ENCODE measurements at places on chromosomes 12 and 14.

DNA sequence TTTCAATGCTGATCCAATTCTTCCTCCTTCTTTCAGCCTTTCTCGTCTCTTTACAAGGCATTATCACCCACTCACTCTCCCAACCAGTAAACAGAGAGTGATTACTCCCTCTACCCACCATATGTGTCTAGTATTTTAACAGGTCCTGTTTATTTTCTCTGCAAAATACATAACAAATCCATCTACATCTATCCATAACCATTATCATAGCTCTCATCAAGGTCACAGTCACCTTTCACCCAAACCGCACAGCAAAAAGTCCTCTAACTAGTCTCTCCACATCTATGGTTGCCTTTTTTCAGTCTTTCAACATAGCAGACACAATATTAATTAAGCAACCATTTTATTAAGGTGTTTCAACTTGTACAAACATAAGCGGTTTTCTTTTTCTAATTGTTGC is 21.9 kb upstream of the RERG start:
- DNase-seq, result no peak

DNA sequence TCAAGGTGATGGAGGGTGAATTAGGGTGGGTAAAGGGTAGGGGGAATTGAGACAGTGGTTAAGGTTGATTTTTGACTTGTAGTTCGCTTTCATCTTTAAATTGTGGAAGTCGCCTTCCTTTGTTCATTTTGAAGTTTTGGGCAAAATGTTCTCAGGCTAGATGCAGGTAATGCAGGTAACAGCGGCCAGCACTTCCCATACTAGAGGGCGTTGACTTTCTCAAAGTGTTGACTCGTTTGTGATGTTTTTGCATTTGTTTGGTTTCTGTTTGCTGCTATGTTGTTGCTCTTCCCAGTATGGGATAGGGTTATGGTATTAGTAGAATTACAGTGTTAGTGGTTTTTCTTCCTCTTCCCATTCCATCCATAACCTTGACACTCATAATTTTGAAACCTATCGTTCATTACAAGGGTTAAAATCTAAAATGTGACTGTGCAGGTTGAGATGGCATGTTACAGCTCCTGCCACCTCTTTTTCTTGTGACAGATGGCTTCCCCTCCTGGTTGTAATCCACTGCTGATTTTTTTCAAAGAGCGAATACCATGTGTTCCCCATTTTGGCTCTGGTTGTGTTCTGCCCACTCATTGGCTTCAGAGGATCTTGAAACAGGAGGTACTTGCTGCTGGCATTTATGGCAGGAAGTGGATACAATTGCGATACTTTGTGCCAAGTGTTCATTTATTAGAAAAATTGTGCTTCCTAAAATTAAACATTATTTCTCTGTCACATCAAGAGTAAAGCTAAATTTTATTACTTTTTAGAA is 57.1 kb downstream of the ERC1 start:
- no peak for DNase-seq

DNA sequence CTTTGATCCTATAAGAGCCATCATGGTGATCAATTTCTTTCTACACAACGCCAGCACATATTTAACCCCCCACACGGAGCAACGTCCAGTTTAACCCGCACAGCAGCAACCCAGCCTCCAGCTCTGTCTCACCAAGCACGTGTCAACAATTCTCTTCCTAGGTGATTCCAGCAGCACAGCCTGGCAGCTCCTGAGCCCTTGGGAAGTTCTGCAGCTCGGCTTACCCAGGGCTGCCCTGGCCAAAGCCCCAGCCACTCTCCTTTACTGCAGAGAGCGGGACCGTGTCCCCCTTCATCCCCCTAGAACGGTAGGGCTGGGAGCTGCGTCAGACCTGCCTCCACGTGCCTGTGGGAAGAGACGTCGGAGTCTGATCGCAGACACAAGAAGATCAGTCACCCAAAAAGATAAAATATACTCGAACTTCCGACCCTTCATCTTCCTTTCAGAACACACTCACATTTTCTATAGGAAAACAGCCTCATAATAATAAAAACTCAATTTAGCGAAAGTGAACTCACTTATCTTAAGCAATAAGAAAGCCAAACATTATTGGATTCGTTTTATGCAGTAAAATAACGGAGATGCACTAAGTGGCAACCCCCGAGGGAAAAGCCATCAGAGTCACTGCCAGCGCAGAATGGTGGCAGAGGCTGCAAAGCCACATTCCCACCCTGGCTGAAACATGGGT is 7.6 kb downstream of the TMEM121 start:
- no peak for DNase-seq

- DNase-seq, result no peak
These were observed 994.4 kb upstream of the SEL1L start for GRCh38 chr14:82528016-82528415.

- DNase-seq, result no peak
These were observed 91.7 kb downstream of the STXBP6 start for GRCh38 chr14:24958271-24958670.

DNA sequence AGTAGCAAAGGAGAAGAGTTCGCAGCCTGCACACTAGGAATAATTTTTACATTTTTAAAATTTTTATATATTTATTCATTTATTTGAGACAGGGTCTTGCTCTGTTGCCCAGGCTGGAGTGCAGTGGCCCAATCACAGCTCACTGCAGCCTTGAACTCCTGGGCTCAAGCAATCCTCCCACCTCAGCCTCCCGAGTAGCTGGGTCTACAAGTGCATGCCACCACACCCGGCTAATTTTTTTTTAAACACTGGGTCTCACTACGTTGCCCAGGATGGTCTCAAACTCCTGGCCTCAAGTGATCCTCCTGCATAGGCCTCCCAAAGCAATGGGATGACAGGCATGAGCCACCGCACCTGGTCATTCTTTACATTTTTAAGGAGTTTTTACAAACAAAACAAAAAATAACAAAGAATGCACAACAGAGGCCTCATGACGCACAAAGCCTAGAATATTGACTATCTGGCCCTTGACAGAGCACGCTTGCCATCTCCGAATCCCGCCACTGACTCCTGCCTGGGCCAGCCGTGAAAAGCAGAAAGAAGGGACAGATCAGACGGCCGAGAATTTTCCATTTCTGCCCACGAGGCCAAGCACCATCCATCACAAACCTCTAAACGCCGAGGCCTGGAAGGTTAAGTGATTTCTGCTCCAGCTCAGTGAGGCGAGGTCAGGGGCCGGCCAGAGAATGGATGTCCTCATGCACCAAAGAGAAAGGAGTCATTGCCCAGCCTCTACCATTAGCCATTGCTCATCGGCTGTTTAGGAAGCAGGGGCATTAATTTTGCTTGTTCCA is 120.0 kb downstream of the SCARB1 start:
- no peak for DNase-seq

DNA sequence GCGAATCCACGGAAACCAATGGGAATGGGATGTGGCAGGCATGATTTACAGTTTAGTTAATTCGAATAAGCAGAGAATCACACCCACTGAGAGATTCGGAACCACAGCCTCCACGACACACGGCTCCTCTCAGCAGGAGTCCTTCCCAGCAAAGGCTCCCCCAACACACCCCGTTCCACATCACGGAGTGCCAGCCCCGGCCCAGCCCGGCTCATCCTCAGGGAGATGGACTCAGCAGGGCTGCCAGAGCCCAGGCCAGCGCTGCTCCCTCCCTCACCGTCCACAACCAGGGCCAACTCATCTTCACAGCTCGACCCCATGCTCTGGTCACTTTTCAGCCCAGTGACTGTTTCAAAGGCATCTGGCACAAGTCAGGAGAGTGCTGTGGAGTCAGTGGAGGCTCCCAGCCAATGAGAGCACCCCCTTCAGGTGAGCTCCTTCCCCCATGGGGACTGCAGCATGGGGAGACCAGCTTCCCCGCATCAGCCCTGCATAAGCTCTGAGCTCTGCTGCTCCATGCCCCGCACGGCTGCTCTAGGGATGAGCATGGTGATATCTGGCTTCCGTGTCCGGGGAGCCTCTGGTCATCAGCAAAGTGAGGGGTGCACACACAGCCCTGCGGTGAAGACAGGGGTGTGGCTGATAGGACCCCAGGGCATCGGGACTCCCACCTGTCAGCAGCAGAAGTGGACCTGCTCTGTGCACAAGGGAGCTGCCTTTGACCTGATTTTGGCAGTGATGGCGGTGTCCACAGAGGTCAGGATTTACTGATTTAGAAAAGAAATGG is 238.8 kb upstream of the SFSWAP start:
- DNase-seq, result no peak

DNA sequence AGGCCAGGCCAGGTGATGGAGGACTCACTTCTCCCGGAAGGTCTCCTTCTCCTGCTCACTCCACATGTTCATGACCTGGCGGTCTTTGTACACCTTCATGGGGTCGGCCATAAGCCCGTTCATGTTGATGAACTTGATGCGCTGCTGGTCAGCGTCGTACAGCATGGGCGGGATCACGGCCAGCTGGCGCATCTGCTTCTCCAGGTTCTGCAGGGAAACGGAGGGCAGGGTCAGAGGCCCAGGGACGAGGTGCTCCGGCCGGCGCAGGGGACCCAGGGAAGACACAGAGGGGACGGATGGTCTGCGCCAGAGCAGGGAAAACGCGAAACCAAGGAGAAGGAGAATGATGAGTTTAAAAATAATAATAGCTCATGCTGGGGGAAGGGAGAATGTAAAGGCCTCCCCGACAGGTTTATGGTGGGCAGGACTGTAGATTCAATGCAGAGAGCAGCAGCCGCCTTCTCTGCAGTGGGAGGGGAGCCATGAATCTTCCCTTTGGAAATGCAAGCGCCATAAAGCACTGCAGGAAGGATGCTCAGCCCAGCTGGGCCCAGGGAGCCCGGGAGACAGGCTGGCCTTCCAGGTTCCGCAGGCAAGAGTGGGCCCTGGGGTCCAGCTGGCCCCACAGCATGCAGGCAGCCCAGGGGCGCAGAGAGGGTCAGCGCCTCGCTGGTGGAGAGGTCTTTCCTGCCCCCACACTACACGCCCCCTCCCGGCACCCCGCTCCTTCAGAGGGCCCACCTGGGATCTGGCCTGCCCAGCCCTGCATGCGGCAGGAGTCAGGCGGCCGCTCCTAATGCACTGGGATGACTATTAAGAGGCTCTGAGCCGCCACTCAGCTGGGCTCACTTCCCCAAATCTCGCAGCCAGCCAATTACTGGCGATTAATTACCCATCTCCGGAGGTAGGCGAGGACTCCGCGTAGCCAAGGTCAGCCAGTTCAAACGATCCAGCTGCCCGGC is 132.0 kb downstream of the RFLNA start:
- DNase-seq, result no peak

- no peak for DNase-seq
These were observed 142.8 kb downstream of the VRK1 start for GRCh38 chr14:96940009-96940408.

GRCh38 chr12:11812241-11812585 is 162.7 kb downstream of the ETV6 start:
- DNase-seq, result no peak

GRCh38 chr14:104223101-104224041 is 85.0 kb downstream of the KIF26A start:
- DNase-seq, result no peak

GRCh38 chr12:123941624-123942237 is 30.9 kb downstream of the CCDC92 start:
- no peak for DNase-seq

DNA sequence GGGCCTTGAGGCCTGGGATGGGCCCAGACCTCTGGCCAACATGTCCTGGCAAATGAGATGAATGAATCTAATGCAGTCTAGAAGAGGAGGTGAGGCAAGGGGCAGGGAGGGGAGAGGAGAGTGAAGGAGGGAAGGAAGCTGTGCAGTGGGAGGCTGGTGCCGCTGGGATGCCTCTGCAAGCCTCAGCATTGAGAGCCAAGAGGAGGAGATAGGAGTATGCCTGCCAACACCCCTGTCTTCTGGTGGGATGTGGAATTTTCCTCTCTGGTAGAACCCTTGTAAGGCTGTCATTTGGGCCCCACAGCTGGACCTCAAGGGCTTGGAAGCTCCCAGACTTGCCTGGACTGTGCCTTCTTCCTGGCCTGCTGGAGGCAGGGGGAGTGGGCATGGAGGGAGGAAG is 21.9 kb downstream of the KRT80 start:
- DNase-seq, result no peak

DNA sequence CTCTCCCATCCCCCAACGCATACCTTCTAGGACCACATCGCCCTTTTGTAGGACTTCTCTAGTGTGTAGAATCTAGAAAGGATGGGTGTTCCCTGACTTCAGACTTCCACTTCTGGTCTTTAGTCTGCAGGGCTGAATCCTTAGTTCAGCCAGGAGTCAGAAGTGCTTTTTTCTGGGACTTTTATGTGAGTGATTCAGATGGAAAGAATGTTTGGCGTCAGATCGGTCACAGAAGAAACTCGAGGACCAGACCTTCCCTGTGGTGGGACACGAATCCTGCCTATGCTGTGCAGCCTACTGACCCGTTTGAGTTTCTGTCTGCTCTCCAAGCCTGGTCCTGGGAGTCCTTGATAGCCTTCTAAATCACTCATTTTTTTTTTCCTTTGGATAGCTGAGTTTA is 165.4 kb upstream of the SSTR1 start:
- no peak for DNase-seq

GRCh38 chr12:19970116-19970515 is 398.2 kb upstream of the PDE3A start:
- no peak for DNase-seq

- DNase-seq, result no peak
These were observed 688 bp downstream of the ULK1 start for GRCh38 chr12:131894981-131895639.

- DNase-seq, result no peak
These were observed 94.6 kb upstream of the MUCL1 start for GRCh38 chr12:54759751-54760150.

GRCh38 chr12:11949738-11950411 is 120.9 kb upstream of the BCL2L14 start:
- DNase-seq, result no peak

GRCh38 chr14:54658836-54659235 is 91.9 kb downstream of the SAMD4A start:
- DNase-seq, result no peak

- no peak for DNase-seq
These were observed 837.0 kb downstream of the GALC start for GRCh38 chr14:87155856-87156488.

DNA sequence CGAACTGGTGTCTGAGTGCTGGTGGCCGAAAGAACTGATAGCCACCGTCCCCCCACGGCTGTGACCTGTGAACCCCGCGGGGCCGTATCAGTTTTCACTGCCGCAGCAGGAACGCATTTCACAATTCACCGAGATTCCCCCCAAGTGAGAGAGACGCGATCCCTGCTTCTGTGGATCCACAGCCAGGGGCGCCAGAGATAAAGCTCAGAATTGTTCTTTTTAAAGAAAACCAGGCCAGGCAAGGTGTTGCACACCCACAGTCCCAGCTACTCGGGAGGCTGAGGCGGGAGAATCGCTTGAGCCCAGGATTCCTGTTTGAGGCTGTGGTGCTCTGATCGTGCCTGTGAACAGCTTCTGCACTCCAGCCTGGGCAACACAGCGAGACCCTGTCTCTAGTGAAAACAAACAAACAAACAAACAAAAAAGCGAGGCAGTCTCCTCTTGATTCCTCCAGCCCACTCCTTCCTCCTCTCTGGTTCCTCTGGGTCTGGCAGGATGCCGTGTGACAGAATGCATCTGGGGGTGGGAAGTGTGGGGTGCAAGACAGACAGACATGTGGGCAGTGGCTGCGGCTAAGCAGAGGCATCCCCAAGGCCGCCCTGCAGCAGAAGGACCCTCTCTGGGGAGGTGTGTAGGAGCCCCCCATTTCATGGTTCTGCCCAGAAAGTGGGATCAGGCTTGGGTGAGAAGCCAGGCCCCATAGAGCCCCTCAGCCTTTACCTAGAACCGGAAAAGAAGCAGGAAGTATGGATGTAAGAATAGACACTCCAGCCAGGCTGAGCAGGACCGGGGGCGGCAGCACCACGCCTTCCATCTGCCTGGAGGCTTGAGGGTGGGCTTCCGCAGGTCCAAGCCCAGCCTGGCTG is 39.2 kb upstream of the PPP1R13B start:
- DNase-seq, result no peak
